ENCODE measurements at places on chromosomes 6 and 20. TPM values are rescaled to one million over a fixed set of nuclear protein-coding genes. Genes with fewer than 3 reads are reported as not detected.

CAGE1 gene
- 0.12 TPM for total RNA-seq

DNA sequence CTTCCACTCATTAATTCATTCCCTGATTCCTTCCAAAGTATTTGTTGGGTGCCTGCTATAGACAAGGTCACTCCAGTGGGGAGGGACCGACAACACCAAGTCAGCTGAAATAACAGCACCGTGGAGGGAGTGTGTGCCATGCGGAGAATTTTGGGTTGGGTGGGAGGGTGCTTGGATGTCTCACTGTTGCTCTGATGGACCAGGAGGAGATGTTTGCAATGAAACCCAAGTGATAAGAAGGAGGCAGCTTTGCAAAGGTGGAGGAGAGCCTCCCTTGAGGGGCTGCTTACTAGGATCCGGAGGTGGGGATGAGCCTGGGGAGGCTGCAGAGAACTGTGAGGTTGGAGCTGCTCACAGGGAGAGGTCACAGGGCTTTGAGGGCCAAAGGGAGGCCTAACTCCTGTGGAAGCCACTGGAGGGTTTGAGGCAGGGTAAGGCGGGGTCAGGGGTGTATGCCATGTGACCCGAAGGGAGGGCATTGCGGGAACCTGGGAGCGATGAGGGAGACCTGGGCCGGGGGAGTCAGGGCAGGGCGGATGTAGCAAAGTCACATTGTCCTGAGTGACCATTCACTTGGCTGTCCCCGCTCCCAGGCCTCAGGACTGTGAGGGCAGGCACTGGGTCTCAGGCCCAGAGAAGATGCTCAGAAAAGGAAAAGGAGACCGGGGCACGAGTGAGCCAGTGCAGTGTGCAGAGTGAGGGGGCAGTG lies 124.5 kb downstream of the PHACTR3 start:
- H3K27ac ChIP-seq: no peak overlapping the region
- no peaks in the 10 kb centered on the region for H3K36me3 ChIP-seq
- no peaks in the 10 kb centered on the region for H3K4me1 ChIP-seq

WFDC5 gene
- not detected for total RNA-seq

GRCh38 chr6:131807644-131808459 lies at the start of gene ENPP1:
ENPP1 (plus strand) TSS chr6:131808020; CDS start chr6:131808036, 16 bp downstream.
- H3K27me3 ChIP-seq: peaks cover 16% of the 10 kb centered on the region
- H3K36me3 ChIP-seq: no peaks in the 10 kb centered on the region
- peaks cover 24% of the 10 kb centered on the region for H3K4me1 ChIP-seq
- no peak within 1 kb of the TSS for H3K27ac ChIP-seq
- peak; percentile 62 for DNase-seq

DNA sequence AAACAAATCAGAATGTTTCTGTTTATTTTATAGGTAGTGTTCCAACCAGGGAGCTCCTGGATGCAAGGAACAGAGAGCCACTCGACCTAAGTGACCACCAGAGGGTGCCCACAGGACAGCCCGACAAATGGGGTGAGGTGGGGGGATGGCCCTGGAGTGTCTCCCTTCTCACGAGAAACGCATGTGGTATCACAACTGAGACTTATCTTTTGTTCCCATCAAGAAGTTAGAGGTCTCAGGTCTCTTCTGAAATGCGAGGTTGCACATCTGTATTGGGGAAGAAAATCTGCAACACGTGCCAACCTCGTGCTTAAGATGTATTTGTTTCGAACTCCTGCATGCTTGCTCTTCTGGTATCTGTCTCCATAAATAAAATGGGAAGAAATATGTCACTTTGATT lies 104.0 kb downstream of the ISM1 start:
- H3K4me3 ChIP-seq: no peak overlapping the region
- no peaks in the 10 kb centered on the region for H3K36me3 ChIP-seq
- no peak for DNase-seq
- no peak overlapping the region for H3K27ac ChIP-seq
- peaks cover 15% of the 10 kb centered on the region for H3K27me3 ChIP-seq

CYP39A1 gene
- total RNA-seq: not detected

COL11A2 gene
- 0.69 TPM for total RNA-seq

DNA sequence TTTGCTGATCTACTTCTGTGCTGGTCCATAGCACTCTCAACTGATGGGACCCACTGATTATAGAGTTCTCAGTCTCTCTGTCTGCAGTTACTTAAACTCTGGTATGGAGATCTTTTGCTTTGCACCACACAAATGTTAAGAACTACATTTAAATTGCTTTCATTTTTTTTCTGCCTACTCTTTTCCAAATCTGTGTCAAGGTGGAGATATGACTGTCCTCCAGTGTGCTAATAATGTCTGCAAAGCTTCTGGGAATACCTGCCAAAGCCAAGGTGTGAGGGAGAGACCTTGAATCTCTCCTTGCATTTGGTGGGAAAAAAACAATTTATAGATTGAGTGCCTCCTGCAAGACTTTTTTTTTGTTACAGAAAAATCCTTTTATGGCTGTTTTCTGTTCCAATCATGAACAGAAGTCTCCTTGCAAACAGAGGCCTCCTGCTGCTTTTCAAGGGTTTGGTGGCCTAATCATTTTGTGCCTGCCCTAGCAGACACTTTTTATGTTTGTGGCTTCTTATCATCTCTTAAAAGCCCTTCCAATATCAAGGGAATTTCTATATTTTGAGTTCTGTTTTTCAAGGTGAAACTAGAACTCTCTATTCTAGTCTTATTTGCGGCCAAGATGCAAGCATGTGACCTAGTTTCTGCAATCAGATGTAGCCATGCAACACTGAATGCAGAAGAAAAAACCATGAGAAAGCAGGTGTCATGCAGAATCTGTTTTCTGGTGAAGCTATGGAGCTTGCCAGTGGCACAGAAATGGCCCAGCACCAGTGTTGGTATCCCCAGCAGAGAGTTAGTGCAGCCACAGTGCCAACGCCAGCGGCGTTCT lies 23.2 kb upstream of the AKIRIN2 start:
- H3K27ac ChIP-seq: peak overlapping the region; percentile 48
- no peak for DNase-seq
- H3K27me3 ChIP-seq: no peaks in the 10 kb centered on the region
- H3K4me3 ChIP-seq: no peak overlapping the region
- peaks cover 37% of the 10 kb centered on the region for H3K4me1 ChIP-seq

DNA sequence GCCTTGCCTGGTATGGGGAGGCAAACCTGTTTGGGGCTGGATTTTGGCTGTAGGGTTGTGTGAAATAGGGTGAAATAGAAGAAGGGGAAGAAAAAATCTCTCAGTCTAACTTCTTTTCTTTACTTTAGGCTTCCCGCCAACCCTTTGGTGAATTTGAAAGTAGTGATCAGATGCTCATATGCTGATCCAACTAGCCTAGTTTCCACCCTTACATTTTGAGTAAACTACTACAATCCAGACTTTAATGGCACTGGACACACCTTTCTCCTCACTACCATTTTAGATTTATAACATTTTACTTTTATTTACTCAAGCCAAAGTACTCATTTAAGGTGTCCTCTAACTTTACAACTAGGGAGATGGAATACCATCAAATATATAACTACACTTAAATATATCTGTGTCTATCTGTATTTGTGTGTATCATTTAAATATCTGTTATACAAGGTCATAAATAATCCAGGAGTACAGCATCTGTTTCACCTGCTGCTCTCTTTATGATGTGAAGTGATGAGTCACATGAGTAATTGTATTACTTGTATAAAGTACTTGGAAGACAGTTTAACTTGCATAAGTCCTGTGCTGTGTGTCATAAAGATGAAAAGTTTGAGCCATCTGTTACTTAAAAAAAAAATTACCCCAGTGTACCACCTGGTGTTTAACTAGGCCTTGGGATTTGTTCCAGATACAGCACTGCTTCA lies 172.1 kb downstream of the CDKAL1 start:
- H3K27me3 ChIP-seq: no peaks in the 10 kb centered on the region
- H3K27ac ChIP-seq: no peak overlapping the region
- H3K36me3 ChIP-seq: no peaks in the 10 kb centered on the region
- H3K4me1 ChIP-seq: peaks cover 53% of the 10 kb centered on the region
- DNase-seq: no peak

MLIP gene
- not detected for total RNA-seq

DNA sequence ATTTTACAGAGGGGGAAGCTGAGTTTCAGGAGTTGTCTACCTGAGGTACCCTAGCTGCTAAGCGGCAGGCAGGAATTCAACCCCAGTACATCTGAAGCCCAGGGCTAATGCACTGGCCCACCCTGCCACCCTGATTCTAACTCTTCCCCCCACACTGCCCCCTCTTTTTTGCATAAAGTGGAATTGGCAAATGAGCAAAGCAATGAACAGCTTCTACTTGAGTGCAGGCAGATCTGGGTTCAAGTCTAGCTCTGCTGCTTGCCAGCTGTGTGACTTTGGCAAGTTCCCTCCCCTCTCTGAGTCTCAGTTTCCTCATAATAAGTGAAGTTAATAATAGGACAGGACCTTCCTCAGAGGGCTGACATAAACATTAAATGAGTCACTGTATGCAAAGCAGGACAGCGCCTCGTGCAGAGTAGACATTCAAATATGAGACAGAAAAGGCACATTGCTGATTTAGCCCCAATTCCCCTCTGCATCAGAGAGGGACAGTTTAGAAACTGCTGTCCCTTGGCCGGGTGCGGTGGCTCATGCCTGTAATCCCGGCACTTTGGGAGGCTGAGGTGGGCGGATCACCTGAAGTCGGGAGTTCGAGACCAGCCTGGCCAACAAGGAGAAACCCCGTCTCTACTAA lies 4.7 kb downstream of the ADA start:
- no peaks in the 10 kb centered on the region for H3K36me3 ChIP-seq
- peaks cover 79% of the 10 kb centered on the region for H3K4me1 ChIP-seq
- peak overlapping the region; percentile 8 for H3K4me3 ChIP-seq
- peak; percentile 45 for DNase-seq

DNA sequence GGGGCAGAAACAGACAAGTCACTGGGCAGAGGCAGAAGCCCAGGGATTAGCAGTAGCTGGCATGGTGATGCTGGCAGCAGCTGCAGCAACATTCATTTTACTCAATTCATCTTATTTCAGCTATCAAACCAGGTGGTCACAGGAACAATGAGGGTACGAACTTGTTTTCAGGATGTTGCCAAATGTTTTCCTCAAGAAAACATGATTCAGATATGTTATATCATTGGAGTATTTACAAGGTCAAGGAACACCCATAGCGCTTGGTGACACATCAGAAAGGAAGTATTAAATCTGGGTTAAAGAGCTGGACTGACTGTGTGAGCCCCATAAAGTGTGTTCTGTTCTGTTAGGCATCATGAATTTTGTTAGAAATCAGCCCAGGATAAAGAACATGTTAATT lies 456.9 kb upstream of the ID4 start:
- no peaks in the 10 kb centered on the region for H3K27me3 ChIP-seq
- DNase-seq: no peak
- H3K4me3 ChIP-seq: no peak overlapping the region
- no peaks in the 10 kb centered on the region for H3K4me1 ChIP-seq
- H3K36me3 ChIP-seq: no peaks in the 10 kb centered on the region

DNA sequence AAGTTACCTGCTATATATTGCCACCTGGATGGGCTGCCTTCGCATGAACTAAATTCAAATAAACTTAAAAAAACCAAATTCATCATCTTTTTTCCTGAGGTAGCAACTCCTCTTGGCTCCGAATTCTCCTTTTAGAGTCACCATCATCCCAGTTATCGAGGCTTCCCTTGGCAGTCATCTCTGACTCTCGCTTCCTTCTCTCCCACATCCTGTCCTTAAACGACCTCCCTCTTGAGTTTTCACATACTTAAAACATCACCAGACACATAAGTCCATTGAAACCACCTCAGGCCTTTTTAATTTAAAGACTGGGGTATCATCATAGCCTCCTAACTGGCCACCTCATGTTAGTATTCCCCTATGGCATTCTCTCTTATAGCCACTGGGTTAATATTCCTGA lies 296.1 kb upstream of the FLRT3 start:
- H3K4me1 ChIP-seq: no peaks in the 10 kb centered on the region
- no peaks in the 10 kb centered on the region for H3K27me3 ChIP-seq
- H3K36me3 ChIP-seq: no peaks in the 10 kb centered on the region
- H3K4me3 ChIP-seq: no peak overlapping the region
